COLO829 (cell line): ENCODE measurements at places on chromosomes 12 and 14.

DNA sequence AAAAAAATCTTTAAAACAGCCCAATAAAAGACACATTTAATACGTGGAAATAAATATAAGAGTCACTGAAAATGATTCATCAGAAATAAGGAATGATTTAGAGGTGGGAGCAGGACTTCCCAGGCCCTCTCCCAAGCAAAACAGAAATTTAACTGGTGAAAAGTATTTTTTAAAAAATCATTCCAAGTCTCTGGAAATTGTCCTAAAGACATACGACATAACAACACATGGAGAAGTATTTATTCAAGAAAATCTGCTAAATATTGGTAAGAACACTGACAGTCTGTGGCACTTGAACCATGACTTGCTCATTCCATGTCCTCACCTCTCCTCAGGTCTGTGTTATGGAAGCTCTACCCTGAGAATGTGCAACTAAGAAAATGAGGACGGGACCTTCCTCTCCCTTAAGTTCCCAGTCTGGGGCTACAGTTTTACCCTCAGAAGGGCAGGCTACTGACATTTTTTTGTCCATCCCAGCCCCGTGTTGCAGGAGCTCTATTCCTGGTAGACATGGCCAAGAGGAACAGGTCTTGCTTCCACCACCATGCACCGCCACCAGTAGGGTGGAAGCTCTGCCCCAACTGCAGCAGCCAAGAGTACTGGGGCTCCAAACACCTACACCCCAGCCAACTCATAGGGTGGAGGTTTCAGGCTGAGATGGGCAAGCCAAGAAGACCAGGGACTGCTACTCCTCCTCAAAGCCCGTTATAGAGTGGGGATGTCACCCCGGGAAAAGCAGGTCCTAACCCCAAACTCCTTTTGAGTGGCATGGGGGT is 193.0 kb downstream of the CRADD start:
- DNase-seq: no peak

DNA sequence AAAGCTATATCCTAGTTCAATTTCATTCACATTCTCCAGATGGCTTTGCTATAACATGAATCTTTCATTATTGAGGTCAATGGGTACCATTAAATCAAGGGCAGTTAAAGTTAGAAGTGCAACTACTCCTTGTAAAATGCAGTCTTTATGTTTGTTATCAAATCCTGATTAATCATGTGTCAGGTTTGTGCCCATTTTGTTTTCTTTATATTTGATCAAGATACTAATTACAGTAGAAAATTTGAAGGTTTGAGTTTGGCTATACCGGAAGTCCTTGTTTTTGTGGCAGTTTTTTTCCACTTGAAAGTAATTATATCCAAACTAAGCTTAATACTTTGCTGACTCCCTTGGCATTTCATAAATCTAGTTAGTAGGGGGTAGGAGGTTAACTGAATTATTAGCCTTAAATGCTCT is 513.0 kb downstream of the DIO2 start:
- DNase-seq: no peak

DNA sequence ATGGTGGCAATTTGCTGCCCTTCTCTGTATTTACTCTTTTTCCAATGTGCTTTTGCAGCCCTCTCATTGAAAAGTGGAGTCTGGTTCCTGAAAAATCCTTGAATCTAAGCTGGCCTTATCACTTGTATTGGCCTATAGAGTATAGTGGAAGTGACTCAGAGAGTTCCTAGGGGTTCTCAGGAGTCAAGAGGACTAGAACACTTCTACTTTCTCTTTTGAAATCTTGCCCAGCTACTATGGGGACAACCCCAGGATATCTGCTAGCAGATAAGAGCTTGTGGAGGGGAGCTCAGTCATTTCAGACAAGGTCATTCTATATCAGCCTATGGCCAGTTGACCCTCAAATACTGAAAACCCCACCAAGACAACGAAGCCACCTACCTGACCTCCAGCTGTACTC is 26.7 kb upstream of the WSCD2 start:
- no peak for DNase-seq

DNA sequence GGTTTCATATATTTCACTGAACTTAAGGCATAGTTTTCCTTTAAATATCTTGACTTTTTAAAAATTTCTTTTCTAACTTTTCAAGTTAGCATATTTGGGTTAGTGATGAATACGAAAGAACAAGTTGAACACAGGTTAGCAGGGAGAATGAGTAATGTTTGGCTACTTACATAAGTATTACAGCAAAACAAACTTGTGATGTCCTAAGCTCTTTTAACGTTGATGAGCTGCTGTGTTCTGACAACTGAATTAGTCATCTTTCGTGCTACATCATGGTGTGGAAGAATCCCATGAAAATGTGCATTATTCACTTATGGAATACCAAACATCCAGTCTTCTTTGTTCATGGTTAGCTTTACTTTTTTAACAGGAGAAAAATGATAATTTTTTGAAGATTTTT is 36.3 kb upstream of the PDZRN4 start:
- DNase-seq: peak; percentile 32

DNA sequence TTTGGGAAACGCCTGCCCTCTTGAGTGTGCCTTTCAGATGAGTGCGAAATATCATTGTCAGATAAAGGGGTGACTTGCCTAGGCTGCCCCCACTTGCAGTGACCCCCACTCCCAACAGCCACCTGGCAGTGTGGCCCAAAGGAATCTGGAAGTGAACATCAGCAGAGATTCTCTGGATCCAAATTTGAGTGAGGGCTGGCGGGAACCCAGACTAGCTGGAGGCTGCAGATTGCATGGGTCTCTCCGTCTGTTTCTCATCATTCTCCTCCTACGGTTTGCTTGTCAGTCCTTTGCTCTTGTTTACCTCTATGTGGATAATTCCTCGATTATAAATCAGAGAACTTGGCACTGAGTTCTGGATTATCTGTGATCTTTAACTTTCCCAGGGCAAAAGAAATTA is 280.8 kb downstream of the ZFP36L1 start:
- DNase-seq: no peak

- no peak for DNase-seq
Observed at GRCh38 chr14:27367345-27367744, 769.5 kb upstream of the NOVA1 start.

DNA sequence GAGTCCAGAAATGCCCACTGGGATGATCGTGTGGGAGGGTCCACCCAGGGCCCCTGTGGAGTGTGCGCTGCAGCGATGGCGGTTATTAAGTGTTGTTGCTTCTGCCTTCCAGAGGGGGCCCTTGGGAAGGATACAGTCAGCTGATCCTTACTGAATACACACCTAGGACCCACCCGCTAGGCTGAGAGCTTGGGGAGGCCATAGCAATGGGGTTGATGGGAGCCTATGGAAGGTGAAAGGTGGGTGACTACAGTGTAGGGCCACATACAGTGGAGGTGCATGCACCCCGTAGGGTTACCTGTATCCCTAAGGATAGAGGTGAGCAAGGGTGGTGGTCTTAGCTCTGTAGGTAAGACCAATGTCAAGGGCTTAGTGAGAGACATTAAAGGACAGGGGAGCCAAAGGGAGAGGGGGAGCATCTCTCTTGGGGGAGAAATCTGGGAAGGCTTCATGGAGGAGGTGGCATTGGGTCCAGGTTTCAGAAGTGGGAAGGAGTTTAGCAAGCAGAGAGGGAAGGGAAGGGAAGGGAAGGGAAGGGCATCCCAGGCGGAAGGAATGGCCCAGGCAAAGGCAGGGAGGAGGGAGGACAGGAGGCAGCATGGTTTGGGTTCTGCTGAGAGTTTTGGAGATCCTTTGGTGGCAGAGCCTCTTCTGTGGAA is 73.1 kb upstream of the RIN3 start:
- no peak for DNase-seq

DNA sequence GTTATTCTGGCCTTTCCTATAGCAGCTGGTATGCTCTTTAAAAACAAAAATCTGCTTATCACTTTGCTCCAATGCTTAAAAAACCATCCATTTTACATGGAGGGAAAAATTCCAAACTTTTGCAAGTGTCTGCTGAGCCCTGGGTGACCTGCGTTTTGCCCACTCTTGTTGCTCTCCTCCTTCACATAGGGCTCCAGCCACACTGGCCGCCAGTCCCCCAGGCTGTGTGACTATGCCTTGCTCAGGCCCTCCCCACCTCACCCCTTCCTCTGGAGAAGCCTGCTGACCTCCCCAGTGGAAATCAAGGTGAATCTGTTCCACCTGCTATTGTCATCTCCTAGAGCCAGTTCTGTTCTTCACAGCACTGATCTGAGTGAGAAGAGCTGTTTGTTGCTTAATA is 126.9 kb downstream of the SLC25A47 start:
- DNase-seq: no peak

GRCh38 chr14:59428581-59429012 is 36.6 kb downstream of the GPR135 start:
- peak; percentile 60 for DNase-seq

DNA sequence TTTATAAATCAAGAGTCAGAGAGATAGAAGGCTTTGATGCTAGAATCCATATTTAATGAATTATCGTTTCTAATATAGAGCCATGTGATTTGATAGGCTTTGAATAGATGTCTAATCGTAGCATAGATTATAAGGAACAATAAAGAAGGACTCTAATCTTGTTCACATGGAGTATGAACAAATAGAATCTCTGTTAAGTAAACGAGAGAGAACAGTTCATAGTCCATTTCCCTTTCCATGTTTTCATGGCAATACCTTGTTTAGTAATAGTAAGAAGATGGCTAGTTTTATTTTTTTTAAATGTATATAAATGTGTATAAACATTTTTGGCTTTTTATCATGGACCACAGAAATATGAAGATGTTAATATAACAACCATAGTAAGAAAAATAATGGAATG is 32.3 kb upstream of the RAD51AP1 start:
- DNase-seq: no peak

GRCh38 chr14:69077841-69078240 is 75.1 kb downstream of the DCAF5 start:
- no peak for DNase-seq

GRCh38 chr12:110577864-110578693 is 5.0 kb downstream of the PPTC7 start:
- peak; percentile 80 for DNase-seq

GRCh38 chr14:36619131-36619530 is 36.7 kb upstream of the NKX2-8 start:
- DNase-seq: no peak

- DNase-seq: no peak
Observed at GRCh38 chr12:124582108-124582424, 14.7 kb upstream of the NCOR2 start.

DNA sequence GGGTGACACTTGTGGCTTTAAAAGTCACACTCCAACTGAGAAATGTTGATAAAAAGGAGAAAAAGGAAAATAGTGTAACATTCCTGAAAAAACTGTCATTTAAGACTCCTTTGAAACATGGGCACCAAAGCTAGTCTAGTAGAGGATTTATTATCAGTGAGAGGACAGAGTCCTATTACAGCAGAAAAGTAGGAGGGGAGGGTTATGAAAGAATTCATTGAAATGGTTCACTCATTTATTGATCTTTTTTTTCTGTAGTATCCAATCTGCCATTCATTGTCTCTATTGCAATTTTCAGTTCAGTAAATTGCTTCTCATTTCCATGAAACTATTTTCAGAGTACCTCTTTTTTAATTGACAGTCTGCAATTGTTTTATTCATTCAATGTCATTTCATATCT is 25.4 kb downstream of the PPM1A start:
- peak; percentile 2 for DNase-seq

GRCh38 chr12:112327209-112327938 is 54.9 kb downstream of the HECTD4 start:
- no peak for DNase-seq

GRCh38 chr12:22689876-22690275 is 64.9 kb downstream of the ETNK1 start:
- DNase-seq: no peak

- DNase-seq: no peak
Observed at GRCh38 chr12:89618113-89618862, 90.3 kb downstream of the ATP2B1 start.

DNA sequence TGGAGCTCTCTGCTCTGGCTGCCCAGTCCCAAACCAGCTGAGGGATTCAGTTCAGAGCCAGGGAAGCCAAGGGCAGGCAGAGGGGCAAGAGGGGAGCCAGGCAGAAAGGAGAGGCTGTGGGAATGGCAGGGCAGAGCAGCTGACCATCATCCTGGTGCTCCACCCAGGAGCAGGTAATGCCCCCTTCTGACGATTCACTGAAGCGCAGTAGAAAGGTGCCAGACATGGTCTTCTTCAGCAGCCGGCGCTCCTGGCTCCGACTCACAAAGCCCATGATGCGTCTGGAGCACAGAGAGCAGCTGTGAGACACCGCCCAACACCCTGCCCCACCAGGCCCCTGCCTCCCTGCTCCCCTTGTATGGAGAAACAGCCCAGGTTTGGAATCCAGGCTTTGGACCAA is 8.0 kb downstream of the IL23A start:
- DNase-seq: no peak

GRCh38 chr14:60720962-60721325 is 3.2 kb downstream of the SIX4 start:
- no peak for DNase-seq

DNA sequence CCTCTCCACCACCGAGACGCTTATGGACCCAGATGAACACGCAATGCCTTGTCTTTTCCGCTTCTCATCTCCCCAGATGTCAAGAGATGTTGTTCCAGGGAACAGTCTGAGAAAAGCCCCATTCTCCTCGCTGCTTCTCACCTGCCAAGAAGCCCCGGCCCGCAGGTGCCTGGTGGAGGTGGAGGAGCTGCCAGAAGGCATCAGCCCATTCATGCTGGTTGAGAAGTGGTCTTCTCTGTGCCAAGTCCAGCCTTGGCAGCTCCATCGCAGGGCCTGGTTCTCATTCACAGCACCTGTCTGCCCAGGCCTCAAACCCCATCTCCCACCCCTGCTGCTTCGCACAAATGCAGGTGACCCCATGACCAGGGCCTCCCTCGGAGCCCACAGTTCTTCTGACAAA is 42.3 kb upstream of the TMEM263 start:
- no peak for DNase-seq

DNA sequence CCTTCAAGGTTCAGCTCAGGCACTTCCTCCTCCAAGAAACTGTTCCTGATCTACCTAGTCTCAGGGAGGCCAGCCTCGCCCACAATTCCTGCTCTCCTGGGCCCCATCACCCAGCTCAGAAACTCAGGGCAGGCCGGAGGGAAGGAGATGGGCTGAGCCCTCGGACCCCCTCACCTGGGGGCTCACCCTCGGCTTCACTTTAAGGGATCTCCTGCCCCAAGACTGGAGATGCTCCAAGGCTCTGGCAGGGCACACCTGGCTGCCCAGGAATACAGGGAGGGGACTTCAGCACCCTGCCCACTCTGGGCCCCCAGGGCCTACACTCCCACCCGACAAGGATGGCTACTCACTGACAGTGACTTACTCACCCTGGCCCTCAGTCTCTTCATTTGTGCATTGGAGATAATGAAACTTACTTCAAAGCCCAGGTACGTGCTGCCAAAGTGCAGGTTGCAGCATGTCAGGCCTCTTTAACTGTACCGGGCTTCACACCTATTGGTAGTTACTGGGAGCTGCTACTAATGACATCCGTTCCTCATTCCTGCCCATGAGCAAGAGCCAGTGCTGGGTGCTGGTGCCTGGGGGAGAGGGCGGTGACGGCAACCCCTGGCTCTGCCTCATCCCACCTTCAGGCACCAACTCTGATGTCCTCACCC is 21.0 kb upstream of the PPP1R13B start:
- no peak for DNase-seq

DNA sequence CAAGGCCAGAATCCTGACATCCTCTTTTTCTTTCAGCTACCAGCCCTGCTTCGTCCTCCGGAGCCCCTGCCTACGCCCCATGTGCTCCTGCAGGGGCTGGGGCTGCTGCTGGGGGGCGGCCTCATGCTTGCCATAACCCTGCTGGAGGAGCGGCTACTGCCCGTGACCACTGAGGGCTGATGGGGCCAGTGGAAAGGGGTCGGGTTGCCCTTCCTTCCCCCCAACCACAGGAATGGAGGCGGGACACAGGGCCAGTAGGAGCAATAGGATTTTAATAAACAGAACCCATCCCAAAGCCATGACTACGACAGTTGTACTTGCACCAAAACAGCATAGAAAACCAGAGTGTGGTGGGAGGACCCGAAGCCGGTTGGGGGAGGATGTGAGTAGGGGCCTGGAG is 7.7 kb downstream of the SLC39A5 start:
- no peak for DNase-seq
